ENCODE measurements at places on chromosomes 12 and 14.

DNA sequence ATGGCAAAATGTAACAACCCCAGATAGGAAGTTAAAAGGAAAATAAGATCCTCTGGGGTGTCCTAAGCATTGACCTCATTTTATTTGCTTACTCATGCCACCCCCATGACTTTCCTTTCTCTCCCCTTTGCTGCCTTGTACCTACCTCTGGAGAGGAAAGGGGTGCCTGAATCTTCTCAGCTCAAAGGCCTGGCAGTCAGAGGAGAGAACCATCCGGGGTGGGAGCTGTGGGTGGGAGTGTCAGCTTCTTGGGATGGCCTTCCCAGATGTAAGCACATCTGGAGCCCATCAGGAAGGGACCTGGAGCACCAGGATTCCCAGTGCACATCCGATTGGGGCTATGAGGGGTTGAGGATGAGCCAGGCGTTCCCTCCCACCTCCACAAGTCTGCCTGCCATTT lies 5.2 kb upstream of the ITGA5 start:
- DNase-seq, result no peak

DNA sequence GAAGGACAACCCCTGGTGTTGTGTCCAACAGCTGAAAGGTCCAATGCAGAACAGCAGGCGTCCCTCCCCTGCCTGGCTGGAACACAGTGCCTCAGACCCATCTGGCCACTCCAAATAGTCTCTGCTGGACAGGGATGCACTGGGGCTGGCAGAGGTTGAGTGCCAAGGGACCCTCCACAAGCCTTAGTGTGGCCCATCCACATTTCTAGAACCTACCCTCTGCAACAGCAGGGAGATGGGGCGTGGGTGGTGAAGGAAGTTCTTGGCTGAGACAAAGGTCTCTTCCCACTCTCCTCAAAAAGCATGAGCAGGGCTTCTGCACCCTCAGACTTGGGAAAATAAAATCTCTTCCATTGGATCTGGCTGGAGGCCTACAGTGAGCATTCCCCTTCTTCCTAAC lies 36.5 kb downstream of the LTBP2 start:
- no peak for DNase-seq

DNA sequence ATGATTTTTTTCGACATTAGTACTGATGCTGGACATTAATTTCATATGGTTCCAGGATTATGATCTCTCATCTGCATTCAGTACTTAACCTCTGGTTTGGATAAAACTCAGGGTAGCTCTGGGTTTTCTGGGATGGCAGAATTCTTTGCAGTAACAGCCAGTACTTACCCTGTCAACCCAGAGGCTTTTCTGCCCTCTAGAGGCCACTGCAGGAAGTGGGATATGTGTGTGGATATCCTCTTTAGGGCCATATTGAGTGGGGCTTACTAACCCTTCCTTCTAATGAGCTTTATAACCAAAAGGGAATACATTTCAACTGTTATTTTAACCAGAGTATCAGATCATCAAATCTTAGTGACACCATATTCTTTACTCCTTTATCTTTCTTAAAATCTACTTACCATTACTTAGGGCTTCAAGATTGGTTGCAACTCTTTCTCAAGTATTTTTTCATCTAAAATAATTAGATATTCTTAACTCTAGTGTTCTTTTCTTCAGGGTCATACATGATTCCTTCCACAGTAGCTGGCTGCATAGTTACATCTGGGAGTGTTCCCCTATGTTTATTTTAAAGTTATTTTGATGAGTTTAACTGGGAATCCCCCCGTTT lies 488.0 kb upstream of the STXBP6 start:
- DNase-seq, result no peak

GRCh38 chr12:70031046-70031445 lies 206.0 kb downstream of the MYRFL start:
- DNase-seq, result no peak

- DNase-seq, result no peak
Observed at GRCh38 chr14:100890061-100890850, 13.3 kb downstream of the RTL1 start.

GRCh38 chr12:16437281-16437816 lies 89.9 kb downstream of the MGST1 start:
- no peak for DNase-seq

DNA sequence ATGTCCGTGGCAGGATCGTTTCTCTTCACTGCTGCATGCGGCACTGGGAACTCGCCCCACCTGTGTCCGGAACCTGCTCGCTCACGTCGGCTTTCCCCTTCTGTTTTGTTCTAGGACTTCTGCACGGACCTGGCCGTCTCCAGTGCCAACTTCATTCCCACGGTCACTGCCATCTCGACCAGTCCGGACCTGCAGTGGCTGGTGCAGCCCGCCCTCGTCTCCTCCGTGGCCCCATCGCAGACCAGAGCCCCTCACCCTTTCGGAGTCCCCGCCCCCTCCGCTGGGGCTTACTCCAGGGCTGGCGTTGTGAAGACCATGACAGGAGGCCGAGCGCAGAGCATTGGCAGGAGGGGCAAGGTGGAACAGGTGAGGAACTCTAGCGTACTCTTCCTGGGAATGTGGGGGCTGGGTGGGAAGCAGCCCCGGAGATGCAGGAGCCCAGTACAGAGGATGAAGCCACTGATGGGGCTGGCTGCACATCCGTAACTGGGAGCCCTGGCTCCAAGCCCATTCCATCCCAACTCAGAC lies 1.2 kb downstream of the FOS start:
- DNase-seq, result no peak

GRCh38 chr12:121167232-121167820 lies 34.6 kb downstream of the P2RX7 start:
- no peak for DNase-seq

All from activated CD4-positive, alpha-beta T cell treated with anti-CD3 and anti-CD28 coated beads, Interleukin-2, amount 50 U/mL, for 24 hours (primary cell).